C1 segment of cervical spinal cord (tissue), 14 donors: ENCODE measurements at places on chromosomes 6 and 20.

DNA sequence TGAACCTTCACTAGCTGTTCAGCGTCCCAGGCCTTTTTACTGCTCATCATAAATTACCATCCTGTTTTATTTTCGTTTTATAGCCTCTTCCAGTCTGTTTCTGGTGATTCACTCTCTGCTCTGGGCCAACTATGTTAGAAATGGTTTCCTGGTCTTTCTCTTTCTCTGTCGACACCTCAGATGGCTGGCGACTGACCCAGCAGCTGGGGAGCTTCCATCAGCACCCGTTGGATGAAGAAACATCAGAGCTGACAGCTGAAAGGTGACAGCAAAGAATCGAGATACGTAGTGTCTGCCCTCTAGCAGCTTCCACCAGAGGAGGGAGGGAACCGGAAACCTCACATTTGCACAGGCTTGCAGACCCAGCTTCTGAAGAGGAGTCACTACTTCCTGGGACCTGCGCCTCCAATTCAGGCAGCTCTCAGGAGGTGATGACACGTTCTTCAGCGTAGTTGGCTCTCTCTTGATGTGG, 82.9 kb upstream of the MLN start:
- DNase-seq: no peak

DNA sequence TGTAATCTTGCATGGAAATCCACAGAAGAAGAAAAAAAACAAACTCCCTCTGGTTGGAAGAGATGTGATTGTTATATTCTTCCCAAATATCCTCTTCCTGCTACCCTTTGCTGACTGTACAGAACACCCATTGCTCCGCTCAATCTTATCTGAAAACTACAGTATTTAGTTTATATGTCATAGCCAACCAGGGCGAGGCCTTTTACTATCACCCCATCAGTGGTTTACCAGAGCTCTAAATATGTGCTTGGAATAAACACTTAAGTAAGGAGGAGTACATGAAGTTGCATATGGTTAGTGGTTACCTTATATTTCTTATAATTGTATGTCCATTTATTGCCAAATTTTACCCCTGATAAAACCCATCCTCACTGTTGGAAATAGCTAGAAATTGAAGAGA, 12.2 kb downstream of the PRL start:
- no peak for DNase-seq

DNA sequence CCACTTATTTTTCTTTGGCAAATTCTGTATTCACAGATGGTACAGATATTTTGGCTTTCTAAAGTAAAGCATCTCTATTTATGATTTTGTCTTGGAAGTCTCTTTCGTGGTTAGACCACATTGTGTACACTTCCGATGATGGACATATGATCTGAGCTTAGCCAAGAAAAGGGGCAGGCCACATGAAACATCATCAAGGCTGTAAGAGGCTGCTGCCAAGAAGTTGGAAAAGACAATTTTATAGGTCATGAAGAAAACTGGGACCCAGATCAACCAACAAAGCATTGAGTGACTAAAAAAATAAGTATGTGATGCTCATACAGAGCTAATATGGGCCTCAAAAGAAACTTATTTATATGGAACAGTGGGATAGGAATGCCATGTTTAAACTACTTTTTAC, 266.4 kb downstream of the HAO1 start:
- DNase-seq: no peak

GRCh38 chr6:13175759-13176158, 152.6 kb downstream of the TBC1D7 start:
- no peak for DNase-seq

DNA sequence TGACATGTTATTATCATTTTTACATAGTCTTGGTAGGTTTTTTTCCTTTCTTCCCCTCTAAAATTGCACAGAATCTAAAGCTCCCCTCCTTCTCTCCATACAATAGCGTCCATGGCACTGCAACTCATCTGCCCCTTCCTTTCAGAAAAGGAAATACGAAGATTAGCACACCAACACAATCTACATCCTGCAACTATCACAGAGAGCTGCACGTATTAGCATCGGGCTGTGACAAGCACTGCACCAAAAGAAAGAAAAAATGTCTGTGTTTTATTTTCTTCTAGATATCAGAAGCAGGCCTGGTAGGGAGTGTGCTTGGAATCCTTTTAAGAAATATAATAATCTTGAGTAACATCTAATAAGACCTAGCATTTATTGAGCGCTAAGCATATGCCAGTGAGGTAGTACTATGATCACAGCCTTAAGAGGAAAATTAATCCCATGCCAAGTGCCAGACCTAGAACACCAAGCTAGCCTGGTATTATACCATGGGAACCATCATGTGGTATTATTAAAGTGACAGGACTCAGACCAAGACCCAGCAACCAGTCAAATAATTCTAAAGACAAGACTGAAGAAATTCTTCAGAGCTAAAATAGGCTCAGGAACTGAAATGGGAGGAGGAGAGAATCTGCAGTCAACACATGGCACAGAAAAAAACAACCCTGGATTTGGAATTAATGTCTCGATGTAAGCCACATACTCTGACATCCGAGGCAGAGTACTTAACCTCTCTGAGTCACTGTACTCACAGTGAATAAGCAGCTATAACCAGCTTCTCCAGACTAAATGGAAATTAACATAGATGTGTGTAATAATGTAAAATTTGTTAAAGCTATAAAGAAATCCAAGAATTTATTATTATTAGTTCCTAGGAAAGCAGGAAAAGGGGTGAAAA, 124.3 kb downstream of the IPCEF1 start:
- DNase-seq: no peak

- DNase-seq: no peak
Observed at GRCh38 chr6:44481760-44482159, 94.3 kb downstream of the CDC5L start.

DNA sequence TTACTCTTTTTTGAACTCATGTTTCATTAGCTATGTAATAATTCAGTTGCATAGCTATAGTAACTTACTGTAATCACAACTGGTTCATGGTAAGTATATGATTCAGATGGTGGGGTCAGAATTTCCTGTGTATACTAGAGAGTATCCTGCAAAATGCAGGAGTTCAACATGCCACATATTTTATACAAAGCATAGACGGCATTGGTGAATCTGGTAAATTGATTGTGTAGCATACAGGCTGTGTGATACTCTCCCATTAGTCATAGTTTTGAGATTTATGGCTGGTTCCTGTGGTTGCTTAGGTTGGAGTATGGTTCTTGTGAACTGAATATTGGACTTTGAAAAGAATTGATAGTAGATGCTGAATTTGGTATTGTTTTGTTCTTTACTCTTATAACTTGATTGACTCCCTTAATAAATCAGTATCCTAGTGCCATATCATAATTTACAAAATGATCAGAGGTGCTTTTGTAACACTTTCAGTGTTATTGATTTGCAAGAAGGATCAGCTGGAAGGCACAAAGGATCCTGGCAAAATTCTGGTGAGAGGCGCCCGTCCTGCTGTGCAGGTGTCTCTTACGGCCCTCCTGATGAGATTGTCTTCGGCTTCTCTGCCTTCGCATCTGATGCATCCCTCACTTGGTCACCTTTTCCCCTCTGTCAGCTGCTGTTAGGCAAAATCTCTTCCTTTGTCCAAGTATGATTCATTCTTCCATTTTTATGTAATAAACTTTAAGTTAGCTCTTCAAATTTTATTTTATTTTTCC, 22.6 kb downstream of the SNX9 start:
- no peak for DNase-seq

DNA sequence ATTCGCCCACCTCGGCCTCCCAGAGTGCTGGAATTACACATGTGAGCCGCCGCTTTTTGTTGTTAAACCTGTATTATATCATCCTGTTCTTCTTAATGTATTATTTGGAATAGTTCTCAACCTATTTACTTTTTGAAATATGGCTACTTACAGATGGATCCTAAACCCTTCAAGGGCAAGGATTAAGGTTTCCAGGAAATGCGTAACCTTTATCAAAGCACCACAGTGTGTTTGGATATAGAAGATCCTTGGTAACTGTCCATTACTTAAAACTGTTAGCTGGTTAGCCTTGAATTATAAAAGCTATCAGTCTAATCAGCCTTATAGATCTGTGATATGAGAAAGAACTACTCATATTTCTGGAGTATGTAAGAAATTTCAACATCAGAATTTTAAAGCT, 12.3 kb upstream of the RPN2 start:
- no peak for DNase-seq

- DNase-seq: no peak
Observed at GRCh38 chr6:81977486-81977885, 225.0 kb upstream of the TENT5A start.

- DNase-seq: no peak
Observed at GRCh38 chr6:148146717-148147462, 195.7 kb upstream of the SASH1 start.

DNA sequence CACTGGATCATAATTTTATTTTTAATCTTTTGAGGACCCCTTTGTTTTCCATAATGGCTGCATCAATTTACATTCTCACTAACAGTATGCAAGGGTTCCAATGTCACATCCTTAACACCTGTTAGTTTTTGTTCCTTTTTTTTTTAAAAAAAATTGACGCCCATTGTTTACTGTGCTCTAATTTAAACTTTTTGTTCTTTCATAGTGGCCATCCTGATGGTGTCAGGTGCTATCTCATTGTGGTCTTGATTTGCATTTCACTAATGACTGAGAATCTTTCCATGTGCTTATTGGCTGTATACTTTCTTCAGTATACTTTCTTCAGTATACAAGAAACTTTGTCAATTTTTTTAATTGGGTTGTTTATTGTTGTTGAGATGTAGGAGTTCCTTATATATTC, 347.0 kb downstream of the RNGTT start:
- no peak for DNase-seq

- no peak for DNase-seq
Observed at GRCh38 chr6:72916298-72916697, 294.4 kb downstream of the KCNQ5 start.

GRCh38 chr6:2877057-2877882, 25.8 kb downstream of the SERPINB9 start:
- DNase-seq: no peak

DNA sequence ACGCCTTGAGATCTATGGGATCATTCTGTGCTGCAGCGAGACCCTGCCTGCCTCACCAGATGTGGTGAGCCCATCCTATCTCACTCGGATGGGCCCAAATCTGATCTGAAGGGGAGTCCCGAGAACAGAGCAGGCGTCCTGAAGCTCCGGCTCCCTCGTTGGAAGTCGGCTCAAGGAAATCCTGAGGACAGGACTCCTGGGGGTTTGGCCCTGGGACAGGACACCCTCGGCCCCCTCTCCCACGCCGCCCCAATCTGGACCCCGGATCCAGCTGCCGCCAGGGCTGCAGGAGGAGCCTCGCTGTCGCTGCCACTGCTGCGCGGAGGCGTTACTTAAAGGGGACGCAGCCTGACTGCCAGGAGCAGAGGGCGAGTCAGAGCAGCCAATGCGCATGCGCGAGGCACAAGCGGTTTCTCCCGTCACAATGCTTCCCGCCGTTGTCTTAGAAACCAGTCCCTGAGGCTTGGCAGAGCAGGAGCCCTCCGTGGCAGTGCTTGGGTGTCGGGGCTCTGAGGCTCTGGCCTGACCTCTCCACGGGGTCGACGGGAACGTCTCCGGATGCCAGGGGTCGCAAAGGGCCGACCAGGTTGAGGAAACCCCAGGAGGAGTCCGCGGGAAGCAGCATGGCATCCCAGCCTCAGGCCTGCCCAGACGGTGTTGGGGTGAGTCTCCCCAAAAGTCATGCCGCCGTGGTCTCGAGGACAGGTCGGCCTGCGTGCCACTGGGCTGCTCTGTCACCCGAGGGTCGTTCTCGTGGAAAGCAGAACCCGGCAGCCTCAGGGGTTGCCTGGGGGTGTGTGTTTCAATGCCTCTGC, 1567.8 kb upstream of the DEFB115 start:
- DNase-seq: no peak

DNA sequence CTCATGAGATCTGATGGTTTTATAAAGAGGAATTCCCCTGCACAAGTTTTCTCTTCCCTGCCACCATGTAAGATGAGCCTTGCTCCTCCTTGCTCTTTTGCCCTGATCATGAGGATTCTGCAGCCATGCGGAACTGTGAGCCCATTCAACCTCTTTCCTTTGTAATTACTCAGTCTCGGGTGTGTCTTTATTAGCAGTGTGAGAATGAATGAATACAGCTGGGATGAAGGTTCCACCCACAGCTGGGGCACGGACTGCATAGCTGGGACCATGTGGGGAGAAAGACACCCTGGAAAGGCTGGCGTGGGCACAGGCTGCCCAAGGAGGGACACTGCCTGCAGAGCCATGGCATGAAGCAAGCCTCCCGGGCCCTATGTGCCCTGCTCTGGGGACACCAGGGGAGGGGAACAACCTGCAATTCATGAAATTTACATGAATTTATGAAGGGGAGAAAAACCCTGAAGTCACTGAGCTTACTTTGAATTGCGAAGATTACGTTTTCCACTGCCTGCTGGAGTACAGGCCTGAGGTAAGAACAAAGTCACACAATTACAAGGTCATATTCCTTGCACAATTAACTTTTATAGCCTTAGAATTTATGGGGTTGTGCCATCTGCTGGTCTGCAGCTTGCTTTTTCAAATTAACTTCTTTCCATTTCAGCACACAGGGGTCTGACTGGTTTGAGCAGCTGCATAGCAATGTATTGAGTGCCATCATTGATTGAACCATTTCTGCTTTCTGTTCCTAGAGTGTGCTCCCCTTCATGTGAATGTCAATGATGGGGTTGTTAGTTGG, 46.2 kb downstream of the SLC22A1 start:
- no peak for DNase-seq

DNA sequence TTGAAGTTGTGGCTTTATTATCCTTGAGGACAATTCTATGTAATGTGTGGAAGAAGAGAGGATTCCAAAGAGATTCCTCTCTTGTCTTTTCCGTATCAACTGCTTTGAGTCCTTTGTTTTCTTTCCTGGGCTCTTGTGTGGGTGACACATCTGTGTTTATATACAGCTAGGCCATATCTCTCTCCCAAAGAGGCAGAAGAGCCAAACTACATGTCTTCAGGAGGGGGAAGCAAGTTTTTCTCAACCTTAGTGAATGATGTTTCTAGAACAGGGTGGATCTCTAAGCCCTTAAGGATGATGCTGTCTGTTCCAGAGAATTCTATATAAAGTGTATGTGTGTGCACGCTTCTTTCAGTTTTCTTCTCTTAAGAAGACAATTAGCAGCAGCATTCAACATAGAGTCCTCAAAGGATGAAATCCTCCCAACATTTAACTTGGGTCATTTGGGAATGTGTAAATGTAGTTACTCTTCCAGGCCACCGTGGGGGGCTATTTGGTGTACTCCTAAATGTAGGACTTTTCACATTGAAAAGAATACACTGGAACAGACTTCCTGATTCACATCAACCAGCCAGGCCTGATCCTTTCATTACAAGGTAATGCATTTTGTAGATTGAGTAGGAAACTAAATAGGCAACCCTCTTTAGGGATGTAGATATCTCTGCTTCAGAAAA, 92.8 kb upstream of the EEF1E1 start:
- no peak for DNase-seq

DNA sequence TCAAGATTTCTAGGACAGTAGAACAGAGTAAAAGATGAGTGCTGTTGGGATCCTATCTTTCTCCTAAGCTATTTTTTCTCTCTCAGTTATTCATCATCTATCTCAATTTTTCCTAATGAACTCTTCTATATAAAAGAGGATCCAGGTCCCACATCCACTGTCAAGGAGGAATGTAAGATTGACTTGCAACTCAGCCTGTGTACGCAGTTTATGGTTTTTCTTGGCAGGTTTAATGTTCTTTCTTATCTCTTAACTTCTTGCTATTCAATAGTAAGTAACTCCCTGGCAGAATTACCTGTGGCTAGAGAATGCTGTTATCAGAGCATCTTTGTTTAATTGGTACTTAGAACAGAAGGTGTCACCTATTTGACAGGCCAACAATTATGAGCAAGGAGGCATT, 60.8 kb downstream of the SLC16A10 start:
- DNase-seq: no peak

- no peak for DNase-seq
Observed at GRCh38 chr6:137867685-137868509, 838 bp downstream of the TNFAIP3 start.

GRCh38 chr6:112396221-112396620, 49.1 kb downstream of the RFPL4B start:
- no peak for DNase-seq
